ENCODE measurements at places on chromosomes 4 and X.

- DNase-seq: no peak
Observed at GRCh38 chrX:39652336-39652735, 445.4 kb downstream of the BCOR start.

DNA sequence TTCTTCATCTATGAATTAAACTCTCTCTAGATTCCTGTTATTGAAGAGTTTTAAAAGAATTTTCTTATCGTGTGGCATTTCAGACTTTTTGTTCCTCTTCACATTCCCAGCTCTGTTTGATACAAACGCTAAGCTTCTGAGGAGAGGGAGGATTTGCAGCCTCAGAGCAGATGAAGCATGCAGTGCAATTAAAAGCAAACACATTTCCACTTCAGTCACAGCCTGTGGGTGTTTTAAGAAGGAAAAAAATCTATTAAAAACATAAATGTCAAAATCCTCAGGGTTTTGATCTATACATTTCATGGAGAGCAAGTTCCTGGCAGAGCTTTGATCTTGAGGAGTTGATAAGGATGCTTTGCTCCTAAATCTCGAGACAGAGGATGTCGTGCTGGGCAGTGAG, 442.4 kb upstream of the BOD1L1 start:
- DNase-seq: no peak

GRCh38 chrX:69145714-69146113, 19.5 kb downstream of the PJA1 start:
- DNase-seq: no peak

- no peak for DNase-seq
Observed at GRCh38 chrX:100625985-100626491, 10.6 kb downstream of the TSPAN6 start.

DNA sequence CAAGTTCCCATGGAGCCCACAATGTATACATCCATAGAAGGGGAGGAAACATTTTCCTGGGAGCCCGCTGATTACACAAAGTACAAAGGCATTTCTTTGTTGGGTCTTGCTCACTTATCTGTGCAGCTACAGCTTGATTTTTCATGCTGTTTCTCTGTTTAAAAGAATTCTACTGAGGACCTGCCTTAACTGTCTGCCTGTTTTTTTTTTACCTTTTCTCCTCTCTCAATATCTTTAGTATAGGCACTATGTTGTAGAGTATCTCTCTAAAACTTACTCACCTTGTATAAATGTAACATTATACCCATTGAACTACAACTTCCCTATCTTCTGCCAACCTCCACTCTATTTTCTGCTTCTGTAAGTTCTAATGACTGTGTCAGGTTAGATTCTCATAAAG, 494.6 kb upstream of the EPHA5 start:
- no peak for DNase-seq

- DNase-seq: no peak
Observed at GRCh38 chr4:85854546-85854945, 379.6 kb downstream of the ARHGAP24 start.

DNA sequence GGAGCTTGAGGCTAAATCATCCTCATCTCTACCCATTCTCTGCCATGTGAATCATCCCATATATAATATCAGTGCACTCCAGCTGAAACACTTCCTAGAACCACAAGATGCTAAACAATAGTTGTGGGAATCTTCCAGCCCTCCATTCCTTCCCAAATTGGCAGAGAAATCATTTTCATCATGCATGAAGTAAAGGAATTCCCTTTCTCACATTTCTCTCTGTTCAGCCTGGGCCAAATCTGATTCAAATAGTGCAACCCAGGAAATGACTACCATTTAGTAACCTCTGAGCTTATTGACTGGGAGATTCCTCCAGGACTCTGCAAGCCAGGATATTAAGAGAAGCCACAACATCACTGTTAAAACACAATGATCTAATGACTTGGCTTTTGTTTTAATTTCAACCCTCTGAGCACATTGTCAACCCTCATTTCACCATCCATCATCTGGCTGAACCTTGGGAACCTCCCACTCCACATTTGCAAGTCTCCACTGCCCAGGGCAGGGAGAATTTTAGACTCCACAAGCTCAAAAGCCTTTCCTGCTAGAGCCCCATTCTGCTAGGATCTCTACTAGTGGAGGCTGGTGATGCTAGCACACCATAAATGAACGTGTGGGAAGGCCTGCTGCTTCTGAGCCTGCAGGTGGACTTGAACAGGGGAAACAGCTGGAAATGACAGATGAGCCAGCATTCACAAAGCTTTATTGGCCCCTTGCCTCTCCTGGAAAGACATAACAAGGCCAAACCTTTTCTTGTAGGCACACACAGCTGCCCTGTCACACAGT, 133.9 kb downstream of the TET2 start:
- DNase-seq: peak; percentile 44

- DNase-seq: no peak
Observed at GRCh38 chrX:10062352-10062751, 94.4 kb upstream of the CLCN4 start.

DNA sequence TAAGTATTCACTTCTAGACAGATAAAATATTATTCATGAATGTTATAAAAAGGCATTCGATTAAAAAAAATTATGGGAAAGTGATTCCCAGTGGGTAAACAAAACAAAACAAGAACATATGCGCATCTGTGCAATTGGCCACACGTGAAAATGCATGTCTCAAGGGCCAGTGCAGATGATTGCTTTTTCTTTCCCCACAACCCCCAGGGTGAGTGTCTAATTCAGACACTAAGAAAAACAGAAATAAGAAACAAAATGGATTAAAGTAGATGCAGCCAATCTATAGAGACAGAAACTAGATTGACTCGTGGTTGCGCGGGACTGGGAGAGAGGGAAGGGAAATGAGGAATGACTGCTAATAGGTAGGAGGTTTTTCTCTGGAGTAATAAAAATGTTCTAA, 49.5 kb downstream of the GPM6A start:
- DNase-seq: no peak

GRCh38 chr4:176794651-176795050, 1.9 kb upstream of the VEGFC start:
- DNase-seq: no peak

DNA sequence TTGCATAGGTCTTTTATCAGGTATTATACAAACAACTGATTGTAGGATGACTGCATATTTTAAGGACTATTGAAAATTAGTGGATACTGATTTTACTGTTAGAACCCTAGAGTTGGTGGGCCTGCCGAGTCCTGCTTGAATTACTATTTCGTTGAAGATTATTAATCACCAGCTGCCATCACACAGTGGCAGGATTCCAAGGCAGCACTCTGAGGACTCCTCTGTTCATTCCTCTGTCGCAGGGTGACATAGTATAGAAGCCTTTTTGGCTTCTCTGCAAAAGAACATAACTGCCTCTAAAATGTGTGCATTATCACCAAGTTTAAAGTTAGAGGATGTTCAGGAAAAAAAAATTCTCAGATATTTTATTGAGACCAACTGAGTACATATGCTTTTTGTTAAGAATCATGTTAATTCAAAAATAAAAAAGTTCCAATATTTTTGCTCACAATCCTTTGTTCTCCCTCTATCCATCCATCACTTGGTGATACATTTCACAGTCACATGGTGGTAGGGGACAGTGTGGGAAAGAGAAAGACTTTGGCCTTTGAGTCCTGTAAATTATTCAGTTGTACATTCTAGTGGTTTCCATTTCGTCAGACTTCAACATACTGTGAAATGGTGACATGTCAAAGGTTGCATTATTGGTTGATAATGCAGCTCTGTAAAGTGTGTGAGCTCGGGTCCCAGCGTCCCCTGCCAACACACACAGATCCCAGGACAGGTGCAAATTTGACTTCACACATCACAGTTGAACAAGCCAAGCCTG, 332.5 kb downstream of the GRID2 start:
- no peak for DNase-seq

GRCh38 chrX:38484607-38485498, 76.5 kb upstream of the TSPAN7 start:
- DNase-seq: no peak
